GM13977 (cell line): ENCODE measurements at places on chromosomes 7 and 10.

DNA sequence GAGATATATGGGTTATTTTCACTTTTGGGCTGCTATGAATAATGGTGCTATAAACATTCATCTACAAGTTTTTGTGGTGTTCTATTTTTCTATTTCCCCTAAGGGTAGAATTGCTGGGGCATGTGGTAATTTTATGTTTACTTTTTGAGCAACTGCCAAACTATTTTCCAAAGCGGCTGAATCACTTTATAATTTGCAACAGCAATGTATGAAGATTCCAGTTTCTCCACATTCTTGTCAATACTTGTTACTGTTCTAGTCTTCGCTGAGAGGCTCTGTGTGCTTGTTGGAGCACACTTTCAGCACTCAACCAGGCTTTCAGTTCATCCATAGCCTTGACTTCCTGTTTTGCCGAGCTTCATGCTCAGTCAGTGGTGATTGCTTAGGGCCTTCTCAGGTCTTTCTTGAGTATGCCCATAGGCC is 39.0 kb downstream of the ADK start:
- peak; percentile 39 for DNase-seq

DNA sequence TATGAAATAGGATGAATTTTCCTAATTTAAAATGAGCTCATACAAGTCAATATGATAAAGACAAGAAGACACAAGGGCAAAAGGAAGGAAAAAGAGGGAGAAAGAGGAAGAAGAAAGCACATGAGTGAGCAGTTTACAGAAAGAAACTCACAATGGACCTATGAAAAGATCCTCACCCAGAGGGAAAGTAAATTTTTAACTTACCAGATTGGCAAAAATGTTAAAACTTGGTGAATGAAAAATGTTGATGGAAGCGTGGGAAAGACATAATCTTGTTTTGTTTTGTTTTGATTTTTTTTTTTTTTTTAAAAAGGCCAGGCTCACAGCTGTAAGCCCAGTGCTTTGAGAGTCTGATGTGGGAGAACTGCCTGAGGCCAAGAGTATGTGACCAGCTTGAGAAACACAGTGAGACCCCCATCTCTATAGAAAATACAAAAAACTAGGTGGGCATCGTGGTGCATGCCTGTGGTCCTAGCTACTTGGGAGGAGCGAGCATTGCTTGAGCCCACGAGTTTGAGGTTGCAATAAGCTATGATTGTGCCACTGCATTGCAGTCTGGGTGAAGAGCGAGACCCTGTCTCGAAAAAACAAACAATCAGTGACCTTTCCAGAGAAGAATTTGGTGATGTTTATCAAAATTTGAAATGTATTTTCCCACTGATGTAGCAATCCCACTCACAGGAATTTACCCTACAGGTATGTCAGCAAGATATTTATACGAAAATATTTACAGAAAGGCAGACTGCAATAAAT is 152.9 kb upstream of the ASAH2 start:
- DNase-seq: no peak

DNA sequence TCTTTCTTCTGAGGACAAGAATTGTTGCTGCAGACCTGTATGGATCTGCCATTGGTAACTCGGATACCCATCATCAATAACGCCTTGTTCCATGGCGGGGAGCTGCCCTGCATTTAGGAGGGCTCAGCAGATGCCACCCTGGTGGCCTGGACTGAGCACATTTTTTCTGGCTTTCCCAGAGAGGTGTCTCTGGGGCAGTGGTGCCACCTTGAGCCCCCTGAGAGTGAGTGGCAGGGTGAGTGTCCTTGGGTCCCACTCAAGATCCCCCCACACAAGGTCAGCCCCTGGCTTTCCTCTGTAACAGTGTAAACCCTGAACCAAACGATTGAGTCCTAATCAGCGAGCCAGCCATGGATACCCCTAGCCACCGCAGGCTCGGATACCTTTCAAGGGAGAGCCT is 258.6 kb downstream of the GLRX3 start:
- no peak for DNase-seq

GRCh38 chr10:110774069-110775019 is 97.4 kb upstream of the PDCD4 start:
- peak; percentile 84 for DNase-seq

DNA sequence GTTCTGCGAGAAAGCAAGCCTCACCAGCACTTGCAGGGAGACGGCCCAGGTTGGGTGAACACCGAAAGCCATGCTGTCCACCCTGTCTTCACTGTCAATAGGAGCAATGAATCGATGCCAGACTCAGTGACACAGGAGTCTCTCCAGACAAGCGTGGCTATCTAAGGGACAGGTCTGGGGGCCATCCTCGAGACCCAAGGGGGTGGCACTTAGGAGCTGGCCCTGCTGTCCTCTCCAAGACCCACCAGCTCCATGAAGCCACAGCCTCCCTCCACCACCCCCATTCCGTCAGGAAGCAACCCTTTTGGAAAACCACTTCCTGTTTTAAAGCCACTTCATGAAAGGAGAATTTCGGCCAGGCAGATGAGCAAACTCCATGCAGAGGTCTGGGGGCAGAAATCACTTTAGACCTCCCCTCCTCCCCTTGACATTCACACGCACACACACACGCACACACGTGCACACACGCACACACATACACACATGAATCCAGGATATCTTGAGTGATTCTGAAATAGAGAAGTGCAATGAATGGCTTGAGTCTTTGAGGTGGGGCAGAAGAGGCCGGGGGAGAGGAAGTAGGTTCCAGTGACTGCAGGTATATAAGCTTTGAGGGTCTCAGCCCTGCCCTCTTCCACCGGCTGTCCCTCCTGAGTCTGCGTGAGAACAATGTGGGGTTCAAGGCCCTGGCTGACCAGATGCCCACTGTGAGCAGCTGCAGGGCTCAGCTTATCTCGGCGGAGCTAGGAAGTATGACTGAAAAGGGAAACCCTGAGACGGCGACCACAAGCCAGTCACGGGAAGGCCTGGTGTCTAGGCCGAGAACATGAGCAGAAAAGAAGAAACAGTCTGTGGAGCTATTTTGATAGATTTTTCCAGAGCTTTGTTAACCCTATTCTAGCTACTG is 25.0 kb downstream of the RGS10 start:
- DNase-seq: peak; percentile 74

GRCh38 chr7:107703872-107704271 is 40.1 kb upstream of the CBLL1 start:
- DNase-seq: no peak

- DNase-seq: no peak
Observed at GRCh38 chr10:4453950-4454349, 372.1 kb upstream of the AKR1E2 start.

DNA sequence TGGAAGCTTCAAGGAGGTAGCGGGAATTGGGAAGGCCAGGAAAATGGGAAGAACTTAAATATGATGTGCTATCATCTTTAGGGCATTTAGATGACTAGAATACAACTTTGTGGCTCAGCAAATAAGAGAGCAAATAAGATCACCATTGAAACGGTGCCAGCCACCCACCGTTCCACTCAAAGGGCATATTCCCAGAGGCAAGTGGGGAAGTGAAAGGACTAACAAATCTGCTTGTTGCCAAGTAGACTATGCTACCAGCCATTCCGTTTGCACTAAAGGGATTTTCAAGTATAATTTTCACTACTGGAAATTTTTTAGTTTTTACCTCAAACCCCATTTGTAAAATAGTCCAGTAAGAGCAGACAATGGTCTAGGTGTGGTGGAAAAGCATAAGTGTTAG is 4.0 kb upstream of the PPP1R3C start:
- no peak for DNase-seq

- DNase-seq: no peak
Observed at GRCh38 chr10:48811917-48812316, 127.2 kb downstream of the WDFY4 start.

DNA sequence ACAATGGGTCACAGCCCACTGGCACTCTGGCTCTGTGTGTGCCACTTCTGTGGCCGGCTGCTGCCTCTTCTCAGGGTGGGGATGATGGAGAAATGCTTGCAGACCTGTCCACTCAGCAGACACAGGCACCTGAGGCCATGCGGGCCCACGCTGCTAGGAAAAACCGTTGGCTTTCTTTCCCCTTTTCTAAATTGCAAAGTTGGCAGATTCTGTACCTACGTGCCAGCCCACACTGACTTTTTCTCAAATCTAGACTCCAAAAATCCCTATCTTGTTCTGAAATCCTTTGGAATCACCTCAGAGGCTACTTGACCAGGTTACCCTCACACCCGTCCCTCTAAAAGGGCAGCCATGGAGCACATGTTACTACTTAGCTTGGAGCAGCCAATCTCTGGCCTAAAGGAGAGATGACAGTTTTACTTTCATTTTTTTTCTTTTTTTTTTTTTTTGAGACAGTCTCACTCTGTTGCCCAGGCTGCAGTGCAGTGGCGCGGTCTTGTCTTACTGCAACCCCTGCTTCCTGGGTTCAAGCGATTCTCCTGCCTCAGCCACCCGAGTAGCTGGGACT is 99.4 kb downstream of the RNF216 start:
- DNase-seq: peak; percentile 56

DNA sequence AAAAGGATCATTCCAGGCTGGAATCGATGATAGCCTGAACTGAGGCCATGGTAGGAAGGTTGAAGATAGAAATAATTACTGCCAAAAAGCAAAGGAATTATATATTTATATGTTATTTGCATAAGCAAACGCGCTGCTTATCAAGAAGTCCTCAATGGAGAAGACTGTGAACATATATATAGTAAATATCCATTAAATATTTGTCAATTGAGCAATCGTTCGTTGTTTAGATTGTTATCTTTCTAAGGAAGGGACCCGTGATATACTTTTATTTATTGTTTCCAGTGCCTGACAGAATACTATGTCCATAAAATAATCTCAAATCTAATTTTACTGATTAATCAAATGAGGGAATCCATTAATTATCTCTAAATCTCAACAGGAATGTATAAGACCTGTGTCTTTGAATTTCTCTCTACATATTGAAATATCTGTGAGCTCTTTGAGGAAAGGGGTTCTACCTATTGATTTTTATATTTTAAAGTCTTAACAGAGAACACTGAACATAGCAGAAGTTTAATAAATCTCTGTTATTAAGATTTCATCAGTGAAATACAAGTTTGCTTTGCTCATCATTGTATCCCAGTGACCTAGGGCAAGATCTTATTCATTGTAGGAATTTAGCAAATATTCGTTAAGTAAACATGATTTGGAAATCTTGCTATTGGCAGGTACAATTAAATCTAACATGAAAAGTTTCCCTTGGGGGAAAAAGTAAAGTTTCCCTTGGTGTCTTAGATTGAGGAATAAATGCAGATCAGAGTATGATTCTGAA is 12.0 kb upstream of the HERC4 start:
- no peak for DNase-seq

DNA sequence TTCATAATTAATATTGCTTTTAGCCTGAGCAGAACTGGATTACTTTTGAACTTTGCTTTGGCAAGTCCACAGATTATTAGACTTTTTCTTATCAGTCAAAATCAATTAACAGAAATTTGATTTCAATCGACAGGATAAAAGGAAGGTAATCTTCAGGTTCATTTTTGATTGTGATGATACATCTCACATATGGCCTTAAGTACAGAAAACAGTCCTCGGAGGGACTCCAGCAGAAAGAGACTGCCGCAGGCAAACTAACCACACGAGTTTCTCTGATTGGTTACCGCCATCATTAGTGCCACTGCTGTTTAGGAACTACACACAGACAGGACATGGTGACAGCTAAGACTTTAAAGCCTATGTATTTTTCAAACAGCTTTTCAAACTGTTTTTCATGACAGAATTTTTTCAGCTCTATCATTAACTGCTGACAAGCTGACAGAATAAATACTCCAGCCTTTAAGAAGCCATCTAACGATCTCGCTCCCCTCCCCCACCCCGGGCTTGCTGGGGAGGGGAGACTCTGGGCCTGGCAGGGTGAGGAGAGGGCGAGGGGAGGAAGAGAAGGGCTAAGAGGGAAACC is 668.2 kb downstream of the KCNMA1 start:
- no peak for DNase-seq

DNA sequence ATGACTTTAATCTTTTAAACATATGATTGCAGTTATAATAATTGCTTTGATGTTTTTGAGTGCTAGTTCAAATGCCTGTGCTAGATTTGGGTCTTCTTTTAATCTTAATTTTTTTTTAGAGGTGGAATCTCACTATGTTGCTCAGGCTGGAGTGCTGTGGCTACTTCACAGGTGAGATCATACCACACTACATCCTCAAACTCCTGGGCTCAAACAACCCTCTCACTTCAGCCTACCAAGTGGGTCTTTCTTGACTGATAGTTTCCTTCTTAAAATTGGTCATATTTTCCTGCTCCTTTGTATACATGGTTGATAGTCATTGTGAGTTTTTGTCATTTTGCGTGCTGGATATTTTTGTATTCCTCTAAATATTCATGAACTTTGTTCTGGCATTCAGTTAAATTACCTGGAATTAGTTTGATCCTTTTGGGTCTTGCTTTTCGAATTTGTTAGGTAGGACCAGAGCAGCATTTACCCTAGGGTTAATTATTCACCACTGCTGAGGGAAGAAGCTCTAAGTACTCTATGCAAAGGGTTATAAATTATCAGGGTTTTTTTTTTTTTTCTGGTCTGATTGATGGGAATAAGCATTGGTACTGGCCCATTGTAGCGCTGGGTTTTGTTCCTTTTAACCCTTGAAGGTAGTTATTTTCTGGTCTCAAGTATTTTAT is 12.1 kb upstream of the TCAF1 start:
- DNase-seq: no peak

GRCh38 chr7:43010061-43010460 is 77.9 kb downstream of the MRPL32 start:
- no peak for DNase-seq

DNA sequence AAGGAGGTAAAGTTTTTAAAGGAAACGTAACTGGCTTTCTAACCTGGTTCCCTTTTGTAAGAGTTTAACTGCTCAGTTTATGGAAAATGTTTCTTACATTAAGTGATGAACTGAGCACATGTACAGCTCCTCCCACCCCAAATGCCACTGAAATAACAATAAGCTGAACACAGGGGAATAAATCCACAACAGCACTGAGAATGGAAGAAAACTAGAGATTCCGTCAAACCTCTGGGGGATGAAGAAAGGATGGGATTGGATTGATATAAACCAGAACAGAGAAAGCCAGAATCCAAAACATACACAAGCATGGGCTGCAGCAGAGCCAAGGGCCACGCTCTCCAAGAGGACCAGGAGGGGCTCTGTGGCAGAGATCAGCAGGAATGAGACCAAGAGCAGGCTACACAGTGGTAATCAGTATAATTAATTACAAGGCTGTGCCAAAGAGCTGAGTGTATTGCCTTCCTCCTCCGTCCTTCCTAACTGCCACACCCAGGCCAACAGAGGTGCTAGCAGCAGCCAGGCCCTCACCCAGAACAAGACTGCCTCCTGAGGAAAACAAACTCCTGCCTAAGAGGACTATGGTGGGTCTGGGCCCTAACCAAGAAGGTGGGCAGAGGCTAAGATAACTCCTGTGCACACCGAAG is 73.9 kb downstream of the KIAA1549 start:
- DNase-seq: no peak

- DNase-seq: no peak
Observed at GRCh38 chr10:85811405-85811804, 555.2 kb downstream of the GRID1 start.

DNA sequence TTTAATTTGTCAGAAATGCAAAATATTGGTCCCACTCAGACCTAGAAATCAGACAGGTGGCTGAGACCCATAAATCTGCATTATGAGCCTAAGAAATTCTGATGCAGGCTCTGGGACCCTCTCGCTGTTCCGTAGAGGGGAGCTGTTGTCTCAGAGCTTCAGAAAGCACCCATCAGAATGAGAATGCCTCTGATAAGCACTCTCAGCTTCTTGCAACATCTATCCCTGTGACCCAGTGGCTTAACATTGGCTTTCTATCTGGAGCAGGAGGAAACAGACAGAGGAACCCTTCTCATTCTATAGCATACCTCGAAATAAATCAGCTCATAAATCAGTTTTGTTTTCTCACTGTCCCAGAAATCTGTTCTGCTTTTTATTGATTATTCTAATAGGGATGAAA is 184.6 kb upstream of the SP4 start:
- DNase-seq: no peak
